CD4-positive, alpha-beta T cell treated with Interleukin-4 for 4 hours (primary cell): ENCODE measurements at places on chromosomes 1 and 21.

DNA sequence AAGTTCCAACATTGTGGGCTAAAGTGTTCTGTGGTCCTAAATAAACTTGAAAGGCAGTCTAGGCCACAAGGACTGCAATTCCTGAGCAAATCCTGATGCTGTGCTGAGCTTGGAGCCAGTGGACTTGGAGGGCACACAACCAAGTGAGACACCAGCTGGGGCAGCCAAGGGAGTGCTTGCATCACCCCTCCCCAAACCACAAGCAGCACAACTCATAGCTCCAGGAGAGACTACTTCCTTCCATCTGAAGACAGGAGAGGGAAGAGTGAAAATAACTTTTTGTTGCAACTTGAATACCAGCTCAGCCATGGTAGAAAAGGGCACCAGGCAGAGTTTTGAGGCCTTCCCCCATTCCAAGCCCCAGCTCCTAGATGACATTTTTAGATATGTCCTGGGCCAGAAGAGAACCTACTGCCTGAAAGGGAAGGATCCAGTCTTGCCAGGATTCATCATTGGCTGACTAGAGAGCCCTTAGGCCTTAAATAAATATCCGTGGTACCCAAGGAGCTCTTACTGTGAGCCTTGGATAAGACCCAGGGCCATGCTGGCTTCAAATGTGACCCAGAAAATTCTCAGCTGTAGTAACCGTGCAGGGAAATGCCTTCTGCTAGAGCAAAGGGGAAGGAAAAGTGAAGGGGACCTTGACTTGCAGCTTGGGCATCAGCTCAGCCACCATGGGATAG lies 35.4 kb upstream of the LRRC8B start:
- DNase-seq: no peak

GRCh38 chr1:160117709-160118183 lies 2.2 kb downstream of the ATP1A2 start:
- DNase-seq: no peak

GRCh38 chr1:214400131-214400530 lies 119.2 kb downstream of the SMYD2 start:
- DNase-seq: no peak

- no peak for DNase-seq
Observed at GRCh38 chr1:205251576-205251975, 23.8 kb downstream of the TMCC2 start.

GRCh38 chr1:208238710-208239472 lies 5.3 kb downstream of the PLXNA2 start:
- no peak for DNase-seq

DNA sequence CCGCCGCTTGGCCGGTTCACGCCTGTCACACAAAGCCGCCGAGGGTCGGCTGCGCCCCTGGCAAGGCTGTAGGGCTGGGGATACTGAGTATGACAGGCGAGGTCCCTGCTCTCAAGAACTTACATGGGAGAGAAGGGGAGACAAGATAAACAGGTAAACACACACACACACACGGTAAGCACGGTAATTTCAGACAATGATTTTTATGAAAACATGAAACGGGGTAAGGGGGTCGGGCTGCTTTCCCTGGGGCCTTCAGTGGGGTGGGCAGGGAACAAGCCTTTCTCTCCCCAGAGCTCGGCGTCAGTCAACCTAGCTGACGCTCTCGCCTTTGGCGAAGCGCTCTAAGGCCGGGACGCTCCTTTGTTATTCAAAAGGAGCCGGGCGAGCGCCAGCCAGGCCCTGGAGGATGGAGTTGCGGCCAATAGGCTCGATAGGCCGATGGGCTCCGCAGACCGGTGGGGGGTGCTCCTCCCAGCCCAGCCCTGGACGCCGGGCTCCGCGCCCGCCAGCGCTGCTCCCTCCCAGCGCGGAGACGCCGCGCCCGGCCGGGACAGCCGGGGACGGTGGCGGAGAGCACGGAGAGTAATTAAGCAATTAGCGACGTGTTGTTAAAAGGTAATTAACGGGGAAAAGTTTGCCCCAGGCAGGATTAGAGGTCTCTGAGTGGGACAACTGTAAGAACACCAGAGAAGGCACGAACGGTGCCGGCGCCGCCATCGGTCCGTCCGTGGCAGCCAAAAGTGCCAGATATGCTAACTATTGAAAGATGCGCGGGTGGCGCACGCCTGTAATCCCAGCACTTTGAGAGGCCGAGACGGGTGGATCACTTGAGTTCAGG lies 950 bp upstream of the INKA2 start:
- no peak for DNase-seq

DNA sequence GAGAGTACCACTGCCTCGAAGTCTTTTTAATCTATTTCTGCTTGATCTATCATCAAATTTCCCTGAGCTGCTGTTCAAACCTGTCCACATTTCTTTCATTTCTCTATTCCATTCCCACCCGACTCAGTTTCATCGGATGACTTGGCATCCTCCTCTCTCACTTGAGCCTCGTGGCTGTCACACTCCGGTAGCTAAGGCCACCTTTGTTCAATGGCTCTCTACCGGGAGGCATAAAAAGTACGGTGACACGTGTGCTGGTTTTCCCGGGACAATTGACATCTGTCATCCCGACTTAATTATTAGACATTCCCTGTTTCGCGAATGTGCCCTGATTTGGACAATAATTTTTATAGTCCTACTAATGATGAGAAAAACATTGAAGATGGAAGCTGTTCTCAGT lies 22.6 kb downstream of the MIS18A start:
- no peak for DNase-seq

- no peak for DNase-seq
Observed at GRCh38 chr1:187689129-187689528, 860.4 kb downstream of the PLA2G4A start.

- DNase-seq: no peak
Observed at GRCh38 chr1:94325377-94326302, 88.3 kb upstream of the ARHGAP29 start.

DNA sequence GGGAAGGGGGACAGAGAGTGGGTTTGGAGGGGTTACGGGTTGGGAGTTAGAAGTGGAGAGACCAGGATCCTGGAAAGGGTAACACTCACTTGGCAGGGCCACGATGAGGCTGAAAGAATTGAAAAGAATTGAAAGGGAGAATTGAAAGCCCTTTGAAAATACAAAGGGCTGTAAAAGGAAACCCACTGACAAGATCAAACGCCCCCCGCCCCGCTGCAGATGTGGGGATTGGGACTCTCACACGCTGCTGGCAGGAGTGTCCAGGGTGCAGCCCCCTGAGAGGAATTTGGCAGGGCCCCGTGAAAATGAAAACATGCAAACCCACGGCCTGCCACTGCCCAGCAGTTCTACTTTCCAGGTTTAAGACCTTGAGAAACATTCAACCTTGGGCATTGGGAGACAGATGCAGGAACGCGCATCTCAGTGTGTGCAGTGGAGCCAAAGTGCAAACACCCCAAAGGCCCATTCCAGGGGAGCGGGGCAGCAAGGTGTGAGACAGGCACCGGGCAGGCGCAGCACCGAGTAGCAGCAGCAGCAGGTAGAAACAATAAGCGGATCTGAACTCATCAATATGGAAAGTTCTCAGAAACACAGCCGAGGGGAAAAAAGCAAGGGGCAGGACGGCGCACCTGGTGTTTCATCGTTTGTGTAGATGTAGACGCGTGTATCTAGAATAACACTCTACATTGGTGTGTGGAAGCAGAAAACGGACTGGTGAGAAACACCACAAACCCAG lies 8.3 kb upstream of the TNFRSF1B start:
- no peak for DNase-seq

DNA sequence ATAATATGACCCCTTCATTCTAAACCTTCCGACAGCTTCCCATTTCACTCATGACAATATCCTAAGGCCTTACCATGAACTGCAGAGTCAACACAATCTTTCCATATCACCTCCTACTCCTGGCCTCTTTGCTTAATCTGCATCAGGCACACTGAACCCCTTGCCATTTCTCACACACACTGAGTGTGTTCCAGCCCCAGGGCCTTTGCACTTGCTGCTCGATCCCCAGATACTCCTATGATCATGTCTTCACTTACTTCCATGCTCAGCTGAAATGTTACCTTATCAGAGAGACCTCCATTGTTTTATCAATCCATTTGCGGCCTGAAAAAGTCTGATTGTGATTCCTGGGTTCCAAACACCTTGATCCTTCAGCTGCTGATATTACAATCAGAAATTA lies 47.0 kb downstream of the ETS2 start:
- no peak for DNase-seq

DNA sequence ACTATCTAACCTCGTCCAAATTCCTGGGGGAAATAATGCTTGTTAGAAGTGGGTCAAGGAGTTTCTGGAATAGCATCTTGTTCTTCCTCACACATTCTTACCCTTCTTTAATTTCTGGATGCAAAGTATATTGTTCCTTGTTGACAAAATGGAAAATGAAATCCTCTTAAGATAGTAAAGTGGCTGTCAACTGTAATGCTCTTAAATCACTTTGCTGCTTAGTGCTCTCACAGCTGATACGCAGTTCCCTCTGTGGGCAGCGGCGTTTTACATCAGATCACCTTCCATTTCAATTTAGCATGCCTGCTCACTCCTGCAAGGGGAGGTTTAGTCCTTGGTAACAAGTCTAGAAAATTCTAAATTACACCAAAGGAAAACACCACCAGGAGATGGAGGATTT lies 113.1 kb downstream of the DNM3 start:
- no peak for DNase-seq

DNA sequence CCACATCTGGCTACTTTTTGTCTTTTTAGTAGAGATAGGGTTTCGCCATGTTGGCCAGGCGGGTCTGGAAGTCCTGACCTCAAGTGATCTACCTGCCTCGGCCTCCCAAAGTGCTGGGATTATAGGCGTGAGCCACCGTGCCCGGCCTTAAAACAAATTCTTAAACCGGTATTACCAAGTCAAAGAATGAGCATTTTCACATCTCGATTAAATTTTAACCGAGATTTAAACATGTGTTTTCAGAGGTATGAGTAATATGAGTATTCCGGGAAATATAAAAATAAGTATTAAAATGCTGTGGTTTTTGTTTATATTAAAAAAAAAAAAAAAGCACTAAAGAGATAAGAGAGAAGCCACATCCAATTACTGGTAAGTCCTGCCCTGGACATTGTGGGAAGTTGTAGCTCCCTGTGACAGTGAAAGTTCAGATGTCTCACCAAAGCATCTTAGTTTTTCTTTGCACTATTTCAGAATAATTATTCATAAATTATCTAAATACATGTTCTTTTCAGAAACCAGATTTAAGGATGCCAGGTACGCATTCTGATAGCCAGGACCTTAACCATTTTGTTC lies 24.9 kb downstream of the ZNF281 start:
- DNase-seq: no peak

DNA sequence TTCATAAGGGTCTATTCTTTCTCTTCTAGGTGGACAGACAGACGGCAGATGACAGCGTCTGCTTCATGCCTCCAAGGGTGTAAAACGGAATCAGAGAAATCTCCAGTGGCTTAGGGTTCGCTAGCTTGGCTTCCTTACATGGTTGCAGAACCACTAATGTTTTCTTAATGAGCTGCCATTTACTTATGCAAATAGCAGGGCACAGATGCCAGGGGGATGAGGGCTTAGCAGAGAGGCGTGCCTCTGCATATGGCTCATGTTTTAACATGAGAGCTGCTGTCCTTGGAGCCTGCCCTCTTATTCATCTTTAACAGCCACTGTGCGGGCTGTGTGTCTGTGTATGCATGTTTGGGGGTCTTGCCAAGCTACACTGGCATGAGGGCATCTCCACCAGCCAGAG lies 119.6 kb downstream of the IER5 start:
- no peak for DNase-seq

GRCh38 chr1:173871091-173871490 lies 2.9 kb downstream of the ZBTB37 start:
- no peak for DNase-seq

GRCh38 chr1:156992215-156992614 lies 53.3 kb downstream of the ARHGEF11 start:
- DNase-seq: no peak

GRCh38 chr1:91651661-91652071 lies 151.0 kb downstream of the CDC7 start:
- DNase-seq: no peak

GRCh38 chr21:33266050-33266788 lies at the start of gene IL10RB:
TSS of gene IL10RB (plus strand) at chr21:33266367. CDS start at chr21:33266466, 99 bp downstream.
- DNase-seq: peak; percentile 62

DNA sequence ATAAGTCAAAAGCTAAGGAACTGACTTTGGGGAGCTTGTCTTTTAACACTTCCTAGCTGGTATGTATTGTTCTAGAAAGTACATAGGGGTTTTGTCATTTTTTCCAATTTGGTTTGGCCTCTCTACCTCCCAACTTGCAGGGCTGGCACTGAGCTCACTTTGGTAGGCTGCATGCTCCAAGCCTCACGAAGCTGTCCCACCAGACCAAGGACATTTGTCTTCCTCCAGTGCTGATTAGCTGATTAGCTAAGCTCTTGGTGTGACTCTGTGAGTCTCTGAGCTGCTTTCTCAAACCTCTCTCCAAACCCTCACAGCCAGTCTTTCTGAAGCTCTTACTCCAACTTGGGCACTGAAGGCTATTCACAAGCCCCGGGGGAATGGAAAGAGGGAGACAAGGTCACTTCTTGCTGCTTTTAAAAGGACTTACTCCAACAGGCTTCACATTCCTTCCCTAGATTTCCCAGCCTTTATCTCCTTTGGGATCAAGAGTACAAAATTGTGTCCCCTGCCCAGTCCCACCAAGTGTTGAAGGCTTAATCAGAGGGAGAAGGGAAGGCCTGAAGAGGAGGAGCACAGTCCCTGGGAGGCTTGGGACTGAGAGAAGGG lies 893 bp upstream of the CFAP45 start:
- DNase-seq: no peak

- DNase-seq: no peak
Observed at GRCh38 chr1:22727873-22728272, 17.2 kb downstream of the EPHB2 start.

- DNase-seq: peak; percentile 6
Observed at GRCh38 chr1:25587290-25587689, 29.3 kb upstream of the MAN1C1 start.

GRCh38 chr21:37475186-37475868 lies 108.8 kb downstream of the DYRK1A start:
- DNase-seq: no peak

- no peak for DNase-seq
Observed at GRCh38 chr1:87394513-87394912, 65.8 kb downstream of the LMO4 start.

GRCh38 chr1:234882898-234883297 lies 245.7 kb downstream of the TOMM20 start:
- DNase-seq: no peak

GRCh38 chr1:220798338-220798737 lies 11.6 kb downstream of the MTARC1 start:
- no peak for DNase-seq

DNA sequence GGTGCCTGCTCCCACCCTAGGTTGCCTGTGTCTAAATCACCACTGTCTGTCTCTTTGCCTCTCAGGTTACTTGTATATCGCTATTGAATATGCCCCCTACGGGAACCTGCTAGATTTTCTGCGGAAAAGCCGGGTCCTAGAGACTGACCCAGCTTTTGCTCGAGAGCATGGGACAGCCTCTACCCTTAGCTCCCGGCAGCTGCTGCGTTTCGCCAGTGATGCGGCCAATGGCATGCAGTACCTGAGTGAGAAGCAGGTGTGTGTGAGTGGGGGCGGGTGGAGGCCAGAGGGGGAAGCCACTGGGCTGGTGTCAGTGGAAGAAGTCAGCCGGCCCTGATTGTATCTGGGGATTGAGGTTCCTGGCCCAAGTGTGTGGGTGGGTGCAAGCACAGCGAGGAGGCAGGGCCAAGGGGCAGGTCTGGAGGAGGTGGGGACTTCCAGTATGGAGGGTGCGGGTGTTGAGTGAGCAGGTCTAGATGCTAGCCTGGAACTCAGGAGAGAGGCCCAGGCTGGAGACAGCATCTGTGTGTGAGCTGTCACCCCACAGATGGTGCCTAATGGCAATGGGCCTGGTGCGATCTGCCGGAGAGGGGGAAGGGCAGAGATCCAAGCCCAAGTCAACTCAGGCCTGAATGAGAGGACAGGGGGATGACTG lies 17.2 kb downstream of the TIE1 start:
- DNase-seq: no peak

GRCh38 chr1:88462096-88462487 lies 222.0 kb upstream of the PKN2 start:
- no peak for DNase-seq
